ENCODE measurements at places on chromosomes 5 and 9. TPM values are rescaled to one million over a fixed set of nuclear protein-coding genes. Genes with fewer than 3 reads are reported as not detected.

CDX1 gene
- total RNA-seq = not detected

POLR3G gene
- 1.0 TPM for total RNA-seq

MYOT gene
- 4.0 TPM for total RNA-seq

AHRR gene
- 3.8 TPM for total RNA-seq

SEC24A gene
- 28.8 TPM for total RNA-seq

CEP120 gene
- 19.4 TPM for total RNA-seq

DBH gene
- not detected for total RNA-seq

WNK2 gene
- 3.6 TPM for total RNA-seq

GTF3C5 gene
- 42.9 TPM for total RNA-seq

ENHO gene
- not detected for total RNA-seq

GRCh38 chr5:66945389-66946349 is 250.9 kb downstream of the CD180 start:
- DNase-seq = no peak

DNA sequence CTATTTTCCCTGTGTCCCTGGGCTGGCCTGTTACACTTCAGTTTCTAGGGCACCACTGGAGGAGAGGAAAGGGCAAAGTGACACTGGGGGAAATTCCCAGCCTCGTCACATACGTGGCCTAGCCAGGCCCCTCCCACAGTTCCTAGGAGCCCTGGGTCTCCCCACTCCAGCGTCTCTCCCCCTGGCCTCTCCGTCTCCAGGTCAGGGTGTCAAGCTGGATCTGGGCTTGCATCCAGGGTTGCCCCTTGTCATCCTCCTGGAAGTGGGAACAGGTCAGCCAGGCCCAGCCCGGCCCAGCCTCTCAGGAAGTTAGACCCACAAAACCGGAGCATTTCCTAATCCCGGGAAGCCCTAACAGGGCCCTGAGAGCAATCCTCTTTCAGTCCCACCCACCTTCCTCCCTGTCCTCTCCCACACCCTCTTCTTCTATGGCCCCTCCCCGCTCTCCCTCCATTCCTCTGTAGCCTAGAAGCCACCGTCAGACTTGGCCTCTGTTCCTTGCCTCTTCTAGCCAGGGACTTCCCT is 4.7 kb upstream of the TNIP1 start:
- peak; percentile 88 for DNase-seq

DNA sequence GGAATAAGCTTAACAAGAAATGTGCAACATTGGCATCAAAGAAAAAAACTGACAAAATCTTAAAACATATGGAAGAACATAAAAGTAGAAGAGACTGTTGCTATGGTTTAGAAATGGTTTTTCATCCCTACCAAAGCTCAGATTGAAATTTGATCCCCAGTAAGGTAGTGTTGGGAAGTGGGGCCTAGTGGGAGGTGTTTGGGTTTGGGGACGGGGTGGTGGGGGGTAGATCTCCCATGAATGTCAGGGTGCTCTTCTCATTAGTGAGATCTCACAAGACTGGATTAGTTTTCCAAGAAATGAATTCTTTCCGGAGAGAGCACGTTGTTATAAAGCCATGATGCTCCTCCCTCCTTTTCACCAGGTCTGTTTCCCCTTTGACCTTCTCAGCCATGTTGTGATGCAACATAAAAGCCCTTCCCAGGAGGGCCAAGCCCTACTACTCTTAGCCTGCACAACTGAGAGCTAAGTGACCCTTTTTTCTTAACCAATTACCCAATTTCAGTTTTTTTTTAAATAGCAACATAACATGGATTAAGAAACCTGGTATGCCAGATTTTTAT is 10.6 kb downstream of the TMEM167A start:
- DNase-seq = no peak

DNA sequence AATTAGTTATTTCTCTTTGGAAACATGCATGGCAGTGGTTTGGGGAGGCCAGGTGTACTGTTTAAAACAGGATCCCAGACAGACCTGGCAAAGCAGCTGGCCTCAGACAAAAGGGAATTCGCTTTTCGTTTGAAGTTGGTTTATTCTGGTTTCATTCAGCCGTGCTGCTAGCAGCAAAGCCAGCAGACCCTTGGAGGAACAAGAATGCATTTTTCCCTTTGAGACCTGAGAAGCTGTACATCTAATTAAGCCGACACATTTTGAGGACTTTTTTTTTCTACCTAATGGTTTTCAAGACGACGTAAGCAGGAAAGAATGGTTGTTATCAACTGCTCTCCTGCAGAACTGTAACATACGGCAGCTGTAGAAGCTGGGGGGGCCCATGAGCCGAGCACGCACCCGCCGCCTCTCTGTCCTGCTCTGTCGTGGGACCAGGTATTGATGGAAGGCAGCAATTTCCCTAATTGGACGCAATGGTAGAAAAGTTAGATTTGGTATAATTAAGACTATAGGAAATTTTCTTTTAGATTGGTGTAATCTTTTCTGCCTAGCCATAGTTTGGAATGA is 13.6 kb downstream of the PLEKHG4B start:
- DNase-seq = no peak

DNA sequence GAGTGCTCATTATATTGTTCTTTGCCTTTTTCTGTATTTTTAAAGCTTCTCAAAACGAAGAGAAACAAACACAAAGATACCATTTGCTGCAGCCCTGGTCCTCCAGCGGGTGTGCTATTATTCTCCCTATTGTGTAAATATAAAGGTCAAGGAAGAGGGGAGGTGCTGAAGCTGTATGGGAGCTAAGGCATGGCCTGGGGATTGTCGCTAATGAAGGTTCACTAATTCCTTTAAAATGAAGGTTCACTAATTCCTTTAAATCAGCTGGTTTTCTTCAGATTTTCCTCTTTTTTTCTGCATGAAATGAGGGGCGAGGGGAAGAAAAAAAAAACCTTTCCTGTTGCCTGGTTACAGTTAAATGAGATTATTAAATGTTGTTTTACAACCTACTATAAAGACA is 74.5 kb upstream of the MAP1B start:
- DNase-seq = no peak

DNA sequence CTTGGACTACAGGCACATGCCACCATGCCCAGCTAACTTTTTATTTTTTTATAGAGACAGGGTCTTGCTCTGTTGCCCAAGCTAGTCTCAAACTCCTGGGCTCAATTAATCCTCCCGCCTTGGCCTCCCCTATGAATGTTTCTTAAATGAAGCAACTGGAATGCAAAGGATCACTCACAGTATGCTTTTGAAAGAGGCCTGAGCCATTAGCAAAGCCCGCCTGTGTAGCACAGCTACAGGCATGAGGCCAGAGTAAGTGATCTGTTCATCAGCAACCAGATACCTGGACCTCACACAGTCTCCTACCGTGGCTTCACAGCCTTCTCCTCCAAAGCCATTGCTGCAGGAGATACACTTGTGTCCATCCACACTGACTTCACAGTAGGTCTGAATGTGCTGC is 16.9 kb upstream of the RNF183 start:
- no peak for DNase-seq

DNA sequence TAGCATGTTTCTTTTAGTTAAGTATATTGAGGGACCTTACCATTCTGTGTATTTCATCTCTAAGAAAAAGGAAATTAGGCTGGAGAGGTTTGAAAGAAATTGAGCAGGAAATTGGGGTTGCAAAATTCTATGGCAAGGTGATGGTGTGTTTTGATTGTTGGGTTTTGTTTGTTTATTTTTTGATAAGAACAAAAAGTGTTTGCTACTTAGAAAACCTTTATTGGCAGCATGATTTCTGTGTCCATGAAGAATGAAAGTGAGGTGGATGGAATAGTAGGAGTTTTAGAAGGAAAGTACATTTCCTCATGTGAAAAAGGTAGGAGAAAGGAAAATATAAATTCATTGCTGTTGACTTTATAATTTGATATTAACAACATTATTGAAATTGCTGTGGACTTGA is 167.1 kb downstream of the CD180 start:
- DNase-seq = no peak

DNA sequence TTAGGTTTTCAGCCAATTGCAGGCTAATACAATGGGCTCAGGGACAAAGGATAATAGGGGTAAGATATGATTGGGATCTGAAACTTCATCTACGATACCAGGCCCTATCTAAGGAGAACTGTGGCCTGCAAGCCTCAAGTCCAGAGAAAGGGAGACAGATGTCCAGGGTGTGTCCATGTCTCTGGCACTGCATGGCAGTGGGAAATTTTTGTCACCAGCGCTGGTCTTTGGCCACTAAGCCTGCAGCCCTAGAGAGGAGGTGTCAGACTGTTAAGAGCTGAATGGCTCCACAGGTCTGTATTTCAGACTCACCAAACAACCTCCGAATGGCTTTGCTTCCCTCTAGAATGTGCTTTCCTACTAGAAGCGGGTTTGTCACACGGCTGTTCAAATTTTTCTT is 6.6 kb upstream of the CNOT6 start:
- no peak for DNase-seq

DNA sequence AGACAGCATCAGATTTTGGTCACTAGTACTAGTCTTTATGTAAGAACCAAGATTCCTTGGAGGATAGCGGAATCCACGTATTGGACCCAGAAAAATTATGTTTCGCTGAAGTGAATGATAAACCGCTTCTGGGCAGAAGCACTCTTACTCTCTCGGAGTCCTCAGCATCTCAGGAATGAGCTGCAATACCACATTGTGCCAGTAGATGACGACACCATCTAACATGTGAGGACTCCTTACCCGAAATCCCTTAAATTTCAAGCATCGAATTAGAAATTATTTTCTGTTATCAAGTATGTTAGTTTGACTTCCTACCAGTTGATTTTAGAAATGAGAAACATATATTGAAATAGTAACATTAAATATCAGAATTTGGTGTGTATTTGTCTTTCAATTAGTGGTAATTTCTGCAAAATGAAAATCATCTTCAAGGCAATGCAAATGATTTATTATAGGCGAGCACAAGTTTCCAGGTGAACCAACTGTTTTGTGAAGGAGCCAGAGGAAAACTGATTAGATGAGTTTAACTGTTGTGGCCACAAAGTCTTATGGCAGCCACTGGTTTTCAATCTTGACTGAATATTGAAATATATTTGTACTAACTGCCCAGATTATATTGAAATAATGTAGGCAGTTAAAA is 66.0 kb upstream of the CAMK4 start:
- peak; percentile 63 for DNase-seq

GRCh38 chr5:109328626-109329025 is 81.1 kb downstream of the PJA2 start:
- no peak for DNase-seq

- DNase-seq = no peak
Observed at GRCh38 chr5:173688703-173689102, 72.3 kb upstream of the BOD1 start.

- no peak for DNase-seq
Observed at GRCh38 chr9:10396615-10397014, 216.2 kb downstream of the PTPRD start.

GRCh38 chr5:14219800-14220512 is 76.8 kb downstream of the TRIO start:
- no peak for DNase-seq

- DNase-seq = no peak
Observed at GRCh38 chr5:148012801-148013200, 51.0 kb upstream of the SPINK5 start.

DNA sequence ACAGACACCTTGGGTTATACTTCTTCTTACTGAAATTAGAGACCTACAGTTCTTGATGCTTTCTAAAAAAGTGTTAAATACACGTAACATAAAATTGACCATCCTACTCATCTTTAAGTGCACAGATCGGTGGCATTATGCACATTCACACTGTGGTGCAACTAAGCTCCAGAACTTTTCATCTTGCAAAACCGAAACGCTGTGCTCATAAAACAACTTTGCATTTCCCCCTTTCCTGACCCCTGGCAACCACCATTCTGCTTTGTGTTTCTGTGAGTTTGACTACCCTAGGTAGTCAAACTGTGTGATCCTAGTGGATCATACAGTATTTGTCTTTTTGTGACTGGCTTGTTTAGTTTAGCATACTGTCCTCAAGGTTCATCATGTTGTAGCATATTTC is 3.9 kb downstream of the MVB12B start:
- DNase-seq = no peak

DNA sequence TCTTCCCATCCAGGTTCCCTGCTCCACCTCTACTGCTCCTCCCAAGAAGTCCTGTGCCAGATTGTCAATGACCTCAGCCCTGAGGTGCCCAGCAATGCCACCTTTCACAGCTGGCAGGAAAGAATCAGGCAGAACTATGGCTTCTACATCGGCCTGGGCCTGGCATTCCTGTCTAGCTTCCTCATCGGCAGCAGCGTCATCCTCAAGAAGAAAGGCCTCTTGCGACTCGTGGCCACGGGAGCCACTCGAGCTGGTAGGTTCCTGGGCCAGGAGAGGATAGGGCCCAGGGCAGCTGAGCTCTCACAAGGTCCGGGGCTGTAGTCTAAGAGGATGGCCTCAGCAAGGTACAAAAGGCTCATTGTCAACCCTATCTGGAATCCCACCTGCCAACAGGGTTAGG is 3.1 kb downstream of the NIPAL4 start:
- DNase-seq = peak; percentile 62

GRCh38 chr9:88168564-88168963 is 30.3 kb upstream of the SPATA31C2 start:
- DNase-seq = no peak

- DNase-seq = no peak
Observed at GRCh38 chr5:158317507-158317906, 458.6 kb upstream of the CLINT1 start.

GRCh38 chr5:140039561-140039960 is 3.5 kb downstream of the NRG2 start:
- DNase-seq = no peak

GRCh38 chr9:83598487-83598886 is 24.5 kb upstream of the IDNK start:
- DNase-seq = no peak

- no peak for DNase-seq
Observed at GRCh38 chr5:111697215-111697614, 59.8 kb downstream of the NREP start.

GRCh38 chr5:179585941-179586401 is 35.6 kb downstream of the RUFY1 start:
- peak; percentile 65 for DNase-seq

DNA sequence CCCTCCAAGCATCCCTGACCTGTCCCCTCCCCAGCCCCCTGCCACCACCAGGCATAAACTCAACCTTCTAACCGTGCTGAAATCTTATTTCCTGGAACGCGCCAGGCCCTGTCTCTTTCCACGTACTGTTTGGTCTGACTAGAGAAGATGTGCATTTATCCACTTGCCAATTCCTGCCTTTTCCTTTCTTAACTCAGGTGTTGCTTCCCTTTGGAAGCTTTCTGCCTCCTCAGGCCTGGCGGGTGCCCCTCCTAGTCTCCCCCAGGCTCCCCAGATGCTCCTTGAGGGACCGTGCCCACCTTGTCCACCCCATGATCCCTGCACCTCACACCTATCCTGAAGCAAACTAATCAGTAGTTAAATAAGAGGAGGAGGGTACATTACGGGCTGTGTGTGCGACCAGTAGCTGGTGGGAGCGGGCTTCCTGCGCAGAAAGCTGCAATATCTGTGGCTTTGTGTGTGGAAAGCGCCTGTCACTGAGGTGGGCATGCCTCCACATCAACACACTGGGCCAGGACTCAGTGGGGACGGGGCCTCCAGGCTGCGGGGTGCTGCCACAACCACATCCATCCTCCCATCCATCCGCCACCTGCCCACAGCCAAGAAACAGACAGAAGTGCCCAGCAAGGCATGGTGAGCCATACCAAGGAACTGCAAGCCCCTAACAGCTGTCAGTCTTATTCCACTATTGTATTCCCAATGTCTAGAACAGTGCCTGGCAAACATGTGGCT is 73.5 kb downstream of the COL23A1 start:
- no peak for DNase-seq

Measured in aorta (tissue), 5 donors.